ENCODE measurements at places on chromosomes 16 and 17.

DNA sequence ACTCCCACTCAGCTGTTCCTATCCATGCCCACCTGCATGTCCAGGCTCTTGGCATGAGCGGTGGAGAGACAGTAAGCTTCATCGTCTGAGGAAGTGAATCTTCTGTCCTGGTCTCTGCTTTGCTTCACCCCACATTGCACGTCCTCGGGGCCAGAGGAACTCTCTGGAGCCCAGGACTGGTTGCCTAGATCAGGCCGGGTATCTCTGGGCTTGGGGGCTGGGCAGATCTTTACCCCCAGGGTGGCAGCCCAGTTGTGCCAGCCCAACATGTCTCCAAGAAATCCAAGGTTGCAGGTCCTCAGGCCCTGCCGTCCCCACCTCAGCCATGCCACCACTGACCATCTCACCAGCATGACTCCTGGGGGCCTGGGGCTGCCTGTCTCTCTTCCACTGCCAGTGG, 58.3 kb downstream of the BEAN1 start:
- no peak for DNase-seq

- DNase-seq, result no peak
Observed at GRCh38 chr16:58049232-58050185, 24.0 kb downstream of the MMP15 start.

GRCh38 chr17:20074489-20074888, 65.3 kb downstream of the SPECC1 start:
- DNase-seq, result no peak

GRCh38 chr17:61405686-61406536, 6.3 kb downstream of the TBX2 start:
- peak; percentile 25 for DNase-seq

DNA sequence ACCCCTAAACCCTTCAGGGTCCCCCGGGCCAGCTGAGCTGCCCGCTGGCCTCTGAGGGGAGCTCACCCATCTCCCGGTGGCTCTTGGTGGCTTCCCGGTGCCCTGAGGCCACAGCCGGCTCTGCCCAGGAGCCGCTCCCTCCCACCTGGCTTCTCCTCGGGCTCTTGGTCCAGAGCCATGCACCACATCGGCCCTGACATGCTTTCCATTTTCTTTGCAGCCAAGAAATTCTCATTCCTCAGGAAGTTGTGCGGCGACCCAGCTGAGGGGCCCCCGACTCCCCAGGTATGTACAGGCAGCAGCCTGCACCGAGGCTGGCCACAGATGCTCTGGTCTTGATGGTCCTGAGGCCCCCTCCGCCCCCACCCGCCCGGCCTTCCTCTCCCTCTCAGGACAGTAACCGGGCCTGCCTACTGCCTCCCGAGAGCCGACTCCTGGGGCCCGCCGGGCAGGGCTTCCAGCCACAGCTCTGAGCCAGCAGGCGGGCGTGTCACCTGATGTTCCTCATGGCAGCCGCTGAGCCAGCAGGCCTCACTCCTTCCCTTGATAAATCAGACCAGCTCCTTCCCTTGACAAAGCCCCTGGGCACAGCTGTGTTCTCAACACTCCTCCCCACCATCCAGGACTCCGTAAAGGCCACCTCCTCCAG, 28.4 kb upstream of the ZFPM1 start:
- DNase-seq, result no peak

GRCh38 chr16:73329358-73330286, 281.7 kb upstream of the ZFHX3 start:
- no peak for DNase-seq

DNA sequence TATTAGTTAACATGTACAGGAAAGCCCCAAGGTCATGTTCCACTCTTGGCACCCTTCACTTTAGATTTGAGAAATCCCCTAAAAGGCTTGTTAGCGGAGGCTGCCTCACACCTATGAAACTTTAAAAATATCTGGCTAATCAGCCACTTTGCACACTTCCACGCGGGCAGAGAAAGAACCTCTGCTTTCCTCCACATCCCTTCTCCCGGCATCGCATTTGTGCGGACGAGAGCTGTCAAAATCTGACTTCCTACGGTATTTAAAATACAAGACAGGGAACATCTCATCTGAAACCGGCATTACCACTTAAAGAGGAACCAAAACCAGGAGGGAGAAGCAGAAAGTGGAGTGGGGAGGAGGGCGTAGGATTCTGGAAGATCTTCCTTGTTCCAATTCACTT, 422.3 kb downstream of the TMEM114 start:
- no peak for DNase-seq

DNA sequence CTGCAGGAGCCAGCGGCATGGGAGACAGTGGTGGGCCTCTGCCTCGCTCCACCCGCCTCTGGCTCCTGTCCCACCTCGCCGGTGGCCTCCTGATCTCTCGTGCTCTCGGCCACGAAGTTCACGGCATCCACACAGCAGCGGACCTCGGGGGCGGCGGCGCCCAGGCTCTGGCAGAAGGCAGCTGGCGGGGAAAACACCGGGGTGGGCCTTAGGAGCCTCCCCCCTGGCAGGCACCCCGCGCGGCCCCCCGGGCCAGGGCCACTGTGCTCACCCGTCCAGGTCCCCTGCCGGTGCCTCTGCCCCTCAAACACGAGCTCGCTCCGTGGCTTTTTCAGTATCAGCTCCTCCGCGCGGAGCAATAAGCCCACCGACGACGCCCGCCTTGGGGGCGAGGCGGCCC, 409 bp upstream of the C17orf107 start:
- DNase-seq, result no peak

DNA sequence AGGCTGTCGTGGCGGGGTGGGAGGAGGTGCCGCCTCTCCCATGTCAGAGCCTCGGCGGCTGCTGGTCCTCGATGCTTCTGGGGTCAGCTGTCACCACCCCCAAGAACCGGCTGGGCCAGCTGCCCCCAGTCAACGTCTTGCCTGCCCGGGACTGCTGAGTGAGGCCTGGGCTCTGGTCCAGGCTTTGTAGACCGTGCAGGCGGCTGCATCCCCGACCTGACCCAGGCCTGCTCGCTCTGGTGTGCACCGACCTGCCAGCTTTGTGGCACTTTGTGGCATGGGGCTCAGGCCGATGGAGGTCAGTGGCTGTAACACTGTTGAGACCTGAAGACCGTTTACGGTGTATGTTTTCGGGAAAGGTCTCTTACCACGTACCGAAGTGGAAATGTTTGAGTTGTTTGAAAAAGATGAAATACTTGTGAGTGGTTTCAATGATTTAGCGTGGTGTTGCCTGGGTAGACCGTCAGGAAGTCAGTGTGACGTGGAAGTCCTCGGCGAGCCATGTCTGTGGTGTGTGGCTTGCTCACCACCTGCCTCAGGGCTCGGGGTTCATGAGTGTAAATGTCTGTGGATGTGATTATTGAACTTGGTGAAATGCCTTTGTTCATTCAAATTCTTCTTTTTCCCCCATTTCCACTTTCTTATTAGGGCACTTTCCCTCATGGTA, 53.2 kb upstream of the ZNF750 start:
- peak; percentile 68 for DNase-seq

GRCh38 chr17:3754458-3755334, 31.0 kb downstream of the HASPIN start:
- no peak for DNase-seq

DNA sequence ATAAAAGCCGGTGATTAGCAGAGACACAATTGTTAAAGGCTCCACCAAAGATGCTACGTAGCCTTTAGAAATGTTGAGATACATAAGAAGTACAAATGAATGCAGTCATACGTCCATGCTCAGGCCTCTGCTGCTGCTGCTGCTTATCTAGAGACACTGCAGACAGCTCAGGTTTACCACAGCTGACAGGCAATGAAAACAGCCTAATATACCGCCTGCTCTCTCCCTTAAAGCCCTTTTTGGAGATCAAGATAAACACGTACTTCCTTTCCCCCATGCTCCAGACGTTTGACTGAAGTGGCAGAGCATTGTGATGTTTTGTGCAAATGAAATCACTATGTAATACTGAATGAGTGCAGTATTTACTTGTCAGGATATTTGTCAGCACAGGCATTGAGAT, 185.3 kb downstream of the AATF start:
- no peak for DNase-seq

DNA sequence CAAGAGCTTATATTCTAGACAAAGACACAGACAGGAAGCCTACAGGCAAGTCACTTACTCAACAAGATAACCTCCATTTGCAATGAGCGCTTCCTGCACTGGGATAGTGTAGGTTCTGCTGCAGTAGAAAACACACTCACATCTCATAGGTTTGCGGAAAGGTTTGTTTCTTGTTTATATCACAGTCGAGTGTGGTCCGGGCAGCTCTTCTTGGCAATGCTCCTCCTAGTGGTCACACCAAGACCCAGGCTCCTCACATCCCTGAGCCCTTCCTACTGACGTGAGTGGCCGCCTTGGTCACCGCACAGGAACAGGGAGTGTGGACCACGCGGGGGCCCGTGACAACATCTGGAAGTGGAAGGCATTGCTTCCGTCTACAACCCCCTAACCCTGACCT, 48.0 kb upstream of the RBFOX3 start:
- DNase-seq, result no peak

DNA sequence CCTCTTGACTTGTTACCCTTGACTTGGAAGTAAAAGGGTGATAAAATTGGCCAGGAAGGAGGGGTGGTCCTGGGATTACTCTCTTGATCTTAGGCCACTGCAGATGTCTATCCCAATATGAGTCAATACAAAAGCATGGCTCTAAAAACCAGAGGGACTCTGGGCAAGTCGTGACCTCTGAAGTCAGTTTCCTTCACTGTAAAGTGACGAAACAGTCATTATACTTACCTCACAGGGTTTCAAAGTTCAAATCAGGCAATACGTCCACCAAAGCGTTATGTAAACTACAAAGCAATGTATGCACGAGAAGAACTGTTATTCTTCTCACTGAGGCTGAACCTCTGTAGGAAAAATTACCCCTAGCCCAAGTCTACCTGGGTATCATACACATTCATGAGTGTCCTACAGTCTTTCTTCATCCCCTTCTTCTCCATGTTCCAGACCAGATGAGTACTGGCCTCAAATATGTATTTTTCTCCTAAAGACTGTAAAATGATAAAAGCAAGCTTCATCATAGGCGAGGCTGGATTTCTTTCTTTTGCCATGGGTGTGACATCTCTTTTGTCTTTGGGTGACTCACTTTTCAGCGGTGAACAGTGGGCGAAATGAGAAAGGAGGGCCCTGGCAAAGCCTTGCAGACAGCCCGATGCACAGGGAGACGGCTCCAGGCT, 34.5 kb upstream of the CLEC18B start:
- no peak for DNase-seq

DNA sequence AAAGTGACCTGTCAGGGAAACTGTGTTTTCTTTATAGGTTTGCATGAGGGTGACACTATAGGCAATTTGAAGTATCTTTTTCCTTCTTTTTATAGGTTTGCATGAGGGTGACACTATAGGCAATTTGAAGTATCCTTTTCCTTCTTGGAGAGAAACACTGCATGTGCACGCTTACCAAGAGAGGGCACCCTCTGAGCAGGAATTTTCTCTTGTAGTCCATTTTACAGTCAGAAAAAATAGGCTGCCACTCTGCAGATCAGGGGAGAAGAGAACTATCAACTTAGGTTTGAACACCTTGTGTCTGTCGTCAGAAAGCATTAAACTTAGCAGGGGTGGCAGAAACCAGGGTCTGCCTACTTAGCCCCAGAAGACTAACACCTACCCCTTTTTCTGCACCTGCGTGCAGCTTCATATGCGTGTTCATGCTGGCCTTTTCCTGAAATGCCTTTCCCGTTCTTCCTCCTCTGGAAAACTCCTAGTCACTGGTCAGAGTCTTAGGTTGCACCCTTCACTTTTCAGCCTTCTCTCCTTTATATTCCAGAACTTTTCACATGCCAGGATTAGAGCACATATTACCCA, 16.4 kb upstream of the SMIM36 start:
- no peak for DNase-seq

DNA sequence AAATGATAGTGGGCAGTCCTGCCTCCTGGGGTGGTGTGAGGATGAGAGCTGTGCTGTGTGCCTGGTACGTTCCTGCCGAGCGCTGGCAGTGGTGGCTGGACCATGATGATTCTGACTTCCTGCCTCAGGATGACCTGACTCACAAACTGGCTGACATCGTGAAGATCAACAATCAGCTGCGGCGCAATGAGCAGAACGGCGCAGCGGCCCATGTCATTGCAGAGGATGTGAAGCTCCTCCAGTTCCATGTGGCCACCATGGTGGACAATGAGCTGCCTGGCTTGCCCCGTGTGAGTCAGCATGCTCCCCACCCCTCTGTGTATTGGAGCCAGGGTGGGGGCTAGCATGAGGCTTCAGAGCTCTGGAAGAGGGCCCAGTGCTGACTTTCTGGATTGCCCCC, 13.1 kb downstream of the POLR2A start:
- peak; percentile 45 for DNase-seq

- DNase-seq, result no peak
Observed at GRCh38 chr17:61469949-61470348, 17.7 kb downstream of the TBX4 start.

DNA sequence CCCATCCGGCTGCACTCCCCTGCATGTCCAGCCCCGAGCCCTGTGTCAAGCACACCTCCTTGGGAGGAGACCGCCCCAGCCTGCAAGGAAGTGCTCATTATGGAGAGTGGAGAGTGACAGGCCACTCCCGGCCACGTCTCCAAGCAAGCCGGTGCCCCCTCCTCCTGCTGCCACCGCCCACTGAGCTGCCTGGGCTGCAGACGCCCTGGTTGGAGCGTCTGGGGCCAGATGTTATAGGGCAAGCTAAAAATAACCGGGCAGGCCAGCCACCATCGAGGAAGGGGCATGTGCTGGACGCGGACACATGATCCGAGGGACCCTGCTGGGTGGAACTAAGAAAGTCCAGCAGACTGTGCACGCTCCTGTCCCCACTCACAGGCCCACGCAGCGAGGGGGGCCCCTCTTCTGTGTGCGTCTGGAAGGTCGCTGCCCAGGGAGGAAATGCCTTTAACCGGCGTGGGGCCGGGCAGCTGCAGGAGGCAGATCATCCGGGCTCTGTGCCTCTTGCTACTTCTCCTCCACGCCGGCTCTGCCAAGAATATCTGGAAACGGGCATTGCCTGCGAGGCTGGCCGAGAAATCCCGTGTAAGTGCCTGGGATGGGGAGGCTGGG, at the start of gene WFDC1:
Gene WFDC1 (plus strand): TSS at position 348 of the 612 bp plus-strand sequence. CDS start 94 bp downstream, at position 442.
- DNase-seq, result no peak

DNA sequence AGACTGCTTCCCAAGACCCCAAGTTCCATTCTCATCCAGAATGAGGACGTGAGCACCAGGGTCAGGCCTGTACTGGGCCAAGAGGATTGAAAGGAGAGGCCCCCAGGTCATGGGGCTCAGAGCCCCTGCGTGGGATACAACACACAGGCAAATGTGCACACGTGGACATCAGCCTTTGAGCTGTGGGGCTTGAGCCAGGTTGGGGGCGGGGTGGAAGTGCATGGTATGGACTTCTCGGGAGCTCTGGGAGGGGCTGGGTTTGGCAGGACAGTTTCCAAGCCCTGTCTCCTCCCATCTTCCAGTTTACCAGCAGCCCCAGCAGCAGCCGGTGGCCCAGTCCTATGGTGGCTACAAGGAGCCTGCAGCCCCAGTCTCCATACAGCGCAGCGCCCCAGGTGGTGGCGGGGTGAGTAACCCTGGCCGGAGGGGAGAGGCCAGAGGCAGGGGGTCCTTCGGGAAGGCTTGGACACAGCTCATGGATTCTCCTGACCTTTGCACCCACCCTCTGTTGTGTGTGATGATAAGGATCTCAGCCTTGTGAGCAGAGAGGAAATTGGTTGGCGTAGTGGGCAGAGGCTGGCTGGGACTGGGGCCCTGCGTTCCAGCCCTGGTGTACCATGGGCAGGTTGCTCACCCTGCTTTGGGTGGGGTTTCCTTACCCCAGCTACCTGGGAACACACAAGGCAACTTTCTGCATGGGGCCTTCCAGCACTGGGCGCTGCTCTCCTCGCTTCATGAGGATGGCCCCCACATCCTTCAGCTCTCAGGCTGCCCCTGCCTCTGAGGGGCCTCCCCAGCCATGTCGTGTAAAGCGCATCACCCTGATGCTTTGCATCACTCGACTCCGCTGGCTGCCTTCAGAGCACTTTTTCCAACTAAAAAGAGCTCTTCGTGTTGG, 10.4 kb upstream of the LASP1NB start:
- DNase-seq, result no peak

GRCh38 chr16:72443809-72444208, 271.9 kb upstream of the PMFBP1 start:
- DNase-seq, result no peak

All from heart left ventricle (tissue), 16 donors.